ENCODE measurements at places on chromosomes 4 and X.

- no peak for DNase-seq
Observed at GRCh38 chrX:6644411-6644810, 109.5 kb upstream of the VCX3A start.

GRCh38 chrX:101417981-101418841 is 10.2 kb downstream of the HNRNPH2 start:
- peak; percentile 4 for DNase-seq

DNA sequence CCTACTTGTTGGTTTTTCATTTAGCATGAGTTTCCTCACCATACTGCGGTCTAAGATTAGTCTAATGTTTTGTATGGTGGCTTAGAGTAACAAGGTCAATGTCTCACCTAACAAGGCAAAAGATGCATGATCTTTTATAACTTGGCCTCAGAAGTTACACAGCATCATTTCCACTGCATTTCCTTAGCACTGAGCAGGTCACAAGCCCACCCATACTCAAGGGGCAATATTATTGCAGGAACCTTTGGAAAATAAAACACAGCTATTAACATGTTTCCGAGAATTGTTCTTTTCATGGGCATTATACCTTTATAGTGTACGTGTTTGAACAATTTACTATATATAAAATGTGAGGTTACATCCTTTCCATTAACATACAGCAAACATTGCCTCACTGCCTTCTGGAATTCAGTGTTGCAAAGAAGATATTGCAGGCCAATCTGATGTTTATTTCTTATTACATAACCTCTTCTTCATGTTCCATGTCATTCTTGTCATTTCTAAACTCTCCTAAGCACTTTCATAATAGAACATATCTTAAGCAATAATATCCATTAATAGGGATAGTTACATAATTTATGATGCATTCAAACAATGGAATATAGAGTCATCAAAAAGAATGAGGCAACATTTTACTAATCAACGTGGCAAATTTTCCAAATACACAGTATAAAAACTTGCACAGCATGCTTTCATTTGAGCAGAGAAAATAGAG is 153.8 kb downstream of the AREG start:
- no peak for DNase-seq

- DNase-seq = no peak
Observed at GRCh38 chr4:88985088-88985773, 71.8 kb downstream of the FAM13A start.

- no peak for DNase-seq
Observed at GRCh38 chrX:131841496-131842437, 181.3 kb upstream of the STK26 start.

DNA sequence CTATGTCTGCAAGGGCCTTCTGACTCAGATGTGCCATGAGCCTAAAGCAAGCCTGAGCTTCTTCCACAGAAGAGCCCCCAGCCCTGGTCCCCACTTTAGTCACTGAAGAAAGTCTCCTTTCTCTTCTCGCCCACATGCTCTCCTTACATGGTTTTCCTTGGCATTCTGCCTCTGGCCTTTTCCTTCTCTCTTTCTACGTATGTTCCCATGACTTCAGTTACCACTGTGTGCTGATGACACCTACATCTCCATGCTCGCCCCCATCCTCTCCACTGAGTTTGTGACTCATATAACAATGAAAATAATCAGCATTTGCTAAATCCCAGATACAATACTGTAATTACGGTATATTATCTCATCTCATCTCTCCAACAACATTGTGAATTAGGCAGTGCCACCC is 149.3 kb downstream of the AMMECR1 start:
- DNase-seq = no peak

DNA sequence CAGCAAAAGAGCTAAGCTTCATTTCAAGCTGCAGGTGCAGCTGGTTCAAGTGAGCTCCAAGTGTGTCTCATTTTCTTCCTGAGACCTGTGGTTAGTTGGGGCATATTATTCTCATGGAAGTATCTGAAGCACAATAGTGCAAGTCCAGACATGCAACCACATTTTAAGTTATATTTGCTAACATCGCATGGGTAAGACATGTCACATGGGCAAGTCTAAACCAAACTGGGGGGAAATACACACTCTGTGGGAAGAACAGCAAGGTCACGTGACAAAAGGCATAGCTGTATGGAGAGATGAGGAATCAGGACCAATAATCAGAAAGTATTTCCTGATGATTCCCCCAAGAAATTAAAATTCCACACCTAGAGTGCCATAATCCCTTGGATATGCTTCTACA is 94.9 kb upstream of the NDP start:
- DNase-seq = no peak

DNA sequence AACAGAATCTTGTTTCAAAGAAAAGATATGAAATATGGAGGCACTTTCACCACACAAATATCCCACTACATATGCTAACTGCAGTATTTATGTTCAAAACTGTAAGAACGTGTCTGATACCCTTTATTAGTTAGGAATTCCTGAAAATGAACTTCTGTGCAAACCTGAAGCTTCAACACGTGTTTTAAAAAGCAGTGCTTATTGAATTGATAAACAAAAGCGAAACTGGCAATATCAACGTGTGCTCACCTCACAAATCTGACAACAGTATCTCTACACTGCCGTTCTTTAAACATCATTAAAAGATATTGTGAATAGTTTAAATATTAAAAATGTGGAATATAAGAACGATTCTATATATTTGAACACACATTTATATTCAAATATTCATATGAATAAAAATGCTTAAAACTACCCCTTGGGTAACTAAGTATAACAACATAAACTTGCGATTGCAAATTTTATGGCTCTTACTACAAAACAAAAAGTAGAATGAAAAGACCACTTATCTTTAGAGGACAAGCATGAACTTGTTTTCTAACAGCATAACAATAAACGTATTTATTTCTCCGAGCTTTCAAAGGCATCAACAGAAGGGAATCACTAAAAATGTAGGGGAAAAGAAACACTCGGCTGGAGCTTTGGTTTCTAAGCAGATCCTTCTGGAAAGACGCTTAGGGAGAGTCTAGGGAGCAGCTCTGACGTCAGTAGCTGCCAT is at the start of gene LRP2BP:
Gene LRP2BP, minus strand, starts transcription at position 687 of the 718 bp plus-strand sequence. CDS start 17,738 bp downstream, outside the sequence.
- no peak for DNase-seq

DNA sequence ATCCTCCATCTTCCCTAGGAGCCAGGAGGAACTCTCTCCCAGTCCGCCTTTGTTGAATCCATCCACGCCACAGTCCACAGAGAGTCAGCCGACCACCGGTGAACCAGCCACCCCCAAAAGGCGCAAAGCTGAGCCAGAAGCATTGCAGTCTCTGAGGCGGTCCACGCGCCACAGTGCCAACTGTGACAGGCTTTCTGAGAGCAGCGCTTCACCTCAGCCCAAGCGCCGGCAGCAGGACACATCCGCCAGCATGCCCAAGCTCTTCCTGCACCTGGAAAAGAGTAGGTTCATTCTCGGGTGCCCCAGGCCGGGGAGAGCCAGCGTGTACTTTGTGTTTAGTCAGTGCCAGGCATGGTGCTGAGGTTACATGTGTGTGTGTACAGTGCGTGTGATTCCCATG is 7.4 kb downstream of the MSL3 start:
- no peak for DNase-seq

DNA sequence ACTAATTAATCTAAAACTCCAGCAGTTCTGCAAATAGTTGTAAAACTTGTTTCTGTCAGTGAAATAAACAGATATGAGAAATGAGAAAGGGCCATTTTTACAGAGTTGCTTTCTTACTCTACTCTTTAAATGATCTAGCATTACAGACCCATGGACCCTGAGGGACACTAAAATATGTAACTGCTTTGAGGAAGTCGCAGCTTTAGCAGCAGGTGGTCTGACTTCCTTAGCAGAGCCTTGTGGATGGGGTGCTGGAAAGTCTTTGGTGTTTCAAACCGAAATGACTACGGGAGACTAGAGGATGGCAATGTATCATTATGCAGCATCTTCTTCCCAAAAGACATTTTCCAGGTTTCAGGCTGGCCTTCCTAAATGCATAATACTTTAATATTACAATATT is 18.7 kb downstream of the SHISA3 start:
- no peak for DNase-seq

GRCh38 chr4:151035328-151035727 is 20.2 kb upstream of the LRBA start:
- no peak for DNase-seq

GRCh38 chr4:10673817-10674369 is 10.7 kb downstream of the CLNK start:
- DNase-seq = no peak

DNA sequence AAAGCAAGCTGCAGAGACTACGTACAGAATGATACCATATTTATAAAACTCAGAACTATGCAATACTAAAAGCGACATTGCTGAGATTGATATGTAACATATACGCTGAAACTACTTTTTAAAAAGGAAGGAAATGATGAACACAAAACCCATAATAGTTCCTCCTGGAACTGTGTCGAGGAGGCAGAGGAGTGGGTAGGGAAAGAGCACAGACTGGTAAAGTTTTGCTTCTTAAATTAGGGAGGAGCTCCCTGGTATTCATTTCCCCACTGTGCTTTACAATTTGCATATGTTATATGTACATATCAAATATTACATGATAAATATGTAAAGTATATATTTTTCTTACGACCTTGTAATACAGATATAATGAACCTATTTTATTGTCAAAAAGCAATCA is 13.9 kb downstream of the UFSP2 start:
- DNase-seq = no peak

DNA sequence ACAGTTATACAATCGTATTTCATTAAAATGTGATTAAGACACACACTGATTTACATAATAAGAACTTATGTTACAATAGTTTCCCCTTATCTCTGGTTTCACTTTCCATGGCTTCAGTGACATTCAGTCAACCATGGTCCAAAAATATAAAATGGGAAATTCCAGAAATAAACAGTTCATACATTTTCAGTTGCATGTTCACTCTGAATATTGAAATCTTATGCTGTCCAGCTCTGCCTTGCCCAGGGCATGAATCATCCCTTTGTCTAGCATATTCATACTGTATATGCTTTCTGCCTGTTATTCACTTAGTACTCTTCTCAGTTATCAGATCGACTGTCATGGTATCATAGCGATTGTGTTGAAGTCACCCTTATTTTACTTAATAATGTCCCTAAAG is 173.8 kb upstream of the DCAF12L2 start:
- DNase-seq = no peak

DNA sequence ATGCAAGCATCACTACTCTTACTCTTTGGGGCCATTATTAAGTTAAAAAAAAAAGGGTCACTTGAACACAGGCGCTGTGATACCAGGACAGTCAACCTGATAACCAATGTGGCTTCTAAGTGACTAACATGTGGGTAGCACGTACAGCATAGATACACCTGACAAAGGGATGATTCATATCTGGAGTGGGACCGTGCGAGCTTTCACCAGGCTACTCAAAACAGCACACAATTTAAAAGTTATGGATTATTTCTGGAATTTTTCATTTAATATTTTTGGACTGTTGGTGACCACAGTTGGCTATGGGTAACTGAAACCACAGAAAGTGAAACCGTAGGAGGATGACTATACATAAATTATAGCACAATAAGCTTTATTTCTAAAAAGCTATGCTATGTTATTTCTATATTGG is 113.8 kb upstream of the STIM2 start:
- no peak for DNase-seq

GRCh38 chr4:152398060-152398459 is 137.8 kb downstream of the FBXW7 start:
- DNase-seq = no peak

GRCh38 chr4:165779950-165780670 is 92.9 kb upstream of the TLL1 start:
- no peak for DNase-seq

DNA sequence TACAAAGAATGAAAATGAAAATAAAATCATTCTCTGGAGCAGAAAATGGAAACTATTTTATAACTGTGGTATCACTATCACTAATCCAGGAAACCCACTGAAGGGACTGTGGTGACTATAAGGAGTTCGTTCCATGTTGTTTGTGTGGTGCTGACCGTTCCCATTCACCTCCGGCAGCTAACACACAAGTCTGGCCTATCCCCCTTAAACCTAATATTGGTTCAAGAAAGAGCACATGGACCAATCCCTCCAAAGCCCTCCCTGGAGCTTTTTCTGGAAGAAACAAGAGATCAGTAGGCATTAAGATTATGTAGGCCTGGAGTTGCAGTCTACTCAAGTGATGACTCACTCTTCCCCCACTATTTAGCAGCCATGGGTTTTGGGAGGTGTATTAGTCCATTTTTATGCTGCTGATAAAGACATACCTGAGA is 25.9 kb upstream of the FAM241A start:
- DNase-seq = no peak

DNA sequence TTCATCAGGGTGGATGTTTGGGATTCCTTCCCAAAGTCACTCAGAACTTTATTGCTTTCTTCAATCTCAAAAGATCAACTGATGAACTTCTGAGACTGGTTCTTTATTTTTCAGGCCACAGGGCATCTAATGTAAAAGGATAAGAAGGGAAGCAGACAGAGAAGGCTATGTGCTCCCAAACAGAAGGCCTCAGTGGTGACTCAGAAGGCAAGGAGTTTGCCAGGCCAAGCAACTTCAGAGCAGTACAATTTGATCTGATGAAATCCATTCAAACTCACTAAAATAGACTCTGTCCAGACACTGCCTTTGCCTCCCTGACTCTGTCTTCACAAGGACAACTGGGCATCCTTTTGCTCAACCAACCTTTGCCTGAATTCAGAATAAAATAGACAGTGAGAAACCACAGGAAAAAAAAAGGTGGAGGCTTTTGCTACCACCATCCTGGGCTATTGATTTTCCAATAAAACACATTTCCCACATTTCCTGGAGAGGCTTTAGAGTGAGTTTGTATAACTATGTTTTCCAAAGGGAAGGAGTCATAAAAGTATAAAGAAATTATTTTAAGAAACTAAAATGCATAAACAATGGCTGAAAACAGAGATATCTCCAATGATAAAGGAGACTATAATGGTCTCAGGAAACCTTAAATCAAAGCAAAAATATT is 55.2 kb downstream of the ARHGEF6 start:
- no peak for DNase-seq

DNA sequence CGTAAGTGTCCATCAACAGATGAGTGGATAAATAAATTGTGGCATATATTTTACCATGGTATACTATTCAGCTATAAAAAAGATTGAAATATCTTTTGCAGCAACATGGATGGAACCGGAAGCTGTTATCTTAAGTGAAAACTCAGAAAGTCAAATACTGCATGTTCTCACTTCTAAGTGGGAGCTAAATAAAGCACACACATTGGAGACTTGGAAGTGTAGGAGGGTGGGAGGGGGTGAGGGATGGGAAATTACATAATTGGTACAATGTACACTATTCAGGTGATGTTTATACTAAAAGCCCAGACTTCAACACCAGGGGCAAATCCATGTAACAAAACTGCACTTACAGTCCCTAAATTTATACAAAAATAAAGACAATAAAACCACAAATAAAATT is 72.6 kb upstream of the SPRY1 start:
- no peak for DNase-seq

DNA sequence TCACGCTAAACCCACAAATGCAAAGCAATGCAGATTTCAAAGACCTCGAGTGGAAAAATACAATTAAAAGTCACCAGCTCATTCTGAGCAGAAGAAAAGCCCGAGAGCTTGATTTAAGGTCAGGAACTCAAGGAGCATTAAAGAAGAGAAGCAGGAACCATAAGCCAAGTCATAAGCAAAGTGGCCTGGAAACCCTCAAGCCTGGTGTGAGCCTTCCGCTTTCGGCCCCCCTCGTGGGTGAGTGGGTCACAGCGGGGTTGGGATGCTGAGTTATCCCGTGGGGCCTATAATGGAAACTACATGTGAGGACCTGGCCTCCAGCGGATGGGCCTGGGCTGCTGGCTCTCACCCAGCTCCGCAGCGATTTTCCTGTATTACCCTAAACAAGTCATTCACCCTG is 504.3 kb downstream of the RAB28 start:
- DNase-seq = no peak

GRCh38 chr4:40247350-40247749 is 50.5 kb downstream of the RHOH start:
- DNase-seq = no peak
